ENCODE measurements at places on chromosomes 5 and 9.
A peak's percentile ranks its signal among the peaks of the same experiment; 100 is the strongest.

- no peak for DNase-seq
Measured at GRCh38 chr5:171444582-171444981, 25.1 kb downstream of the FGF18 start.

DNA sequence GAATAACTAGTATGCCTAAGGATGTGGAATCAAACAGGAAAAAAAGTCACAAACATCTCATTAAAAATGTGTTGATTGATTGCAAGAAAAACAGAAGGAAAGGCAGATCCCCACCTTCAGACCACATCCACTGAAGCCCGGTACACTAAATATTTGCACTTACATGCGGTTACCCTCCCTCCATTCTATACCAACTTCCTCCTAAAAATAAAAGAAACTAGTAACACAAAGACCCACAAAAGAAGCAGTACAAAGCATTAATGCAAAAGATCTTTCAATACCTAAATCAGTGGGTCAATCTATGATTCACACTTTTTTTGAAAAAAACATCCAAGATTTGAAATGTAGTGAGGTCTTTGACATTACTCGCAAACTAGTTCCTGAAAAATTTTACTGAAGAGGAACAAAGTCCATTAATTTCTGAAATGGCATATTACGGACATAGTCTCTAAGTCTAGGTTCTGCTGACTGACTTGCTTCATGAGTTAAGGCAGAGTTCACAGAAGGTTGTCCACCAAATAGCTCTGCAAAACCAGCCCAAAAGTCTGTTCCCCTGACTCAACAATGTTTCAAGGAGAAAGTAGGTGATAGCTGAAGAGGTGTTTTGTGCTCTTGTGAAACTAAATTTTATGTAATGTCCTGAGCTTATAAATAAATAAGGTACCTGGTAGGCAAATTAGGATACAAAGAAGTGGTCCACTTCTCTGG lies 100.7 kb downstream of the PAM start:
- no peak for DNase-seq

DNA sequence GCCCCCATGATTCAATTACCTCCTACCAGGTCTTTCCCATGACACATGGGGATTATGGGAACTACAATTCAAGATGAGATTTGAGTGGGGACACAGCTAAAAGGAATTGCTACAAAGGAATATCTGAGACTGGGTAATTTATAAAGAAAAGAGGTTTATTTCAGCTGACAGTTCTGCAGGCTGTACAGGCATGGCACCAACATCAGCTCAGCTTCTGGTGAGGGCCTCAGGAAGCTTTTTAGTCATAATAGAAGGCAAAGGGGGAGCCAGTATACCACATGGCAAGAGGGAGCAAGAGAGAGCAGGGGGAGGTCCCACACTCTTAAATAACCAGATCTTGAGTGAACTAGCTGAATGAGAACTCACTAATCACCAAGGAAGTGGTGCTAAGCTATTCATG lies 11.2 kb upstream of the ALDOB start:
- DNase-seq = no peak

GRCh38 chr5:96324708-96325107 lies 108.3 kb downstream of the PCSK1 start:
- peak; percentile 97 for DNase-seq

GRCh38 chr5:143758750-143759149 lies 53.2 kb upstream of the HMHB1 start:
- no peak for DNase-seq

GRCh38 chr5:77280036-77280435 lies 69.6 kb downstream of the PDE8B start:
- no peak for DNase-seq

Measured in PC-3 (cell line).